ENCODE measurements at places on chromosomes 6 and 20.

DNA sequence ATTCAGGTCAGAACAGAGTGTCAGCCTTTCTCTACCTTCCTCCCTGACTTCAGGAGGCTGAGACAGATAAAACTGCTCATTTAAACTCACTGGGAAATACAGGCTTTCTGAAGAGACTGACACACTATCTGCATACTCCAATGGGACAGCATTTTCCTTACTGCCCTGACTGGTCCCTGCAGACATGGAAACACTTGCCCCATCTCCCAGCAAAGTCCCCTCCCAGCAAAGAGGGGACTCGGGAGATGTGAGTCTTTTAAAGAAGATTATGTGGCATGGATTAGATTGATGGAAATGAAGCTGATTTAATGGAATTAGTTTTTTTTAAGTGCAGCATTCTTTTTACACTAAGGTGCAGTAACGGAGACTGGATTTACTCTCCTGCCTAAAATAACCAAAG, 90.8 kb downstream of the CFAP61 start:
- no peak for DNase-seq

- DNase-seq: no peak
Measured at GRCh38 chr6:111254004-111254778, 166.9 kb downstream of the SLC16A10 start.

- DNase-seq: no peak
Measured at GRCh38 chr6:138264372-138264880, 46.1 kb upstream of the PBOV1 start.

DNA sequence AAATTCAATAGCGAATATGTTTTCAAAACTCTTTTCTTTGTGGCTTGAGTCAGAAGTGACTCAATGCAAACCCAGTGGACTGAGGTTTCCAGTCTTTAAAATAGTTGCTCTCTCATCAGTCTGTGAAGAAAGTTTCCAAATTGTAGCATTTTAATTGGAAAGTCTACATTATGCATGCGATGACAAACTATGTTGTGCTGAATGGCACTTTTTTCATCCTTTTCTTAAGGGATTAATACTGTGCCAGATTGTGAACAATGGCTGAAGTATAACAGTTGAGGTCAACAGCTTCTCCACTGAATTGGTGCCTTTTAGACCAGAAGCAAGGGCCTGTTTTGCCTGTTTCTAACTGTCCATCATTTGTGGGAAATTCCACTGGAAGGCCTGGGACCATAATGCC, 377.1 kb downstream of the BTBD9 start:
- no peak for DNase-seq

DNA sequence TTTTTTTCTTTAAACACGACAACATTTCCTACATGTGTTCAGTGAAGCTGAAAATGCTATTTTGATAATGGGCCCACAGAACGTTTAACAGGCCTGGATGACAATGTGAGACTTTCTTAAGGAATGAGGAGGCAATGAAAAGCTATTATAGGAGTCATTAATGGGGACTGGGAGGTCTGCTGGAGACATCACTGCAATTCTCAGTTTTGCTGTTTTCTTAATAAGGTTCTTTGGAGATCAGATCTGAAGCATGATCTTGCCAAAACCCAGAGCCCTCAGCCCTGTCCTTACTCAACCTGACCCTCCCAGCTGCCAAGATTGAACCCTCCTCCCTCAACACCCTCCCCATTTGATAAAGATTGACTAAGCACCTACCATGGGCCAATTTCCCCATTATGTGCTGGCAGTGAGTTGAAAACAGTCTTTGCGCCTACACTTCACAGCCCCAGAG, 353.1 kb downstream of the MAFB start:
- peak; percentile 66 for DNase-seq

- no peak for DNase-seq
Measured at GRCh38 chr6:144999127-144999526, 714.0 kb downstream of the UTRN start.

All from lung (tissue), 17 donors.